ENCODE measurements at places on chromosomes 3 and 15.

DNA sequence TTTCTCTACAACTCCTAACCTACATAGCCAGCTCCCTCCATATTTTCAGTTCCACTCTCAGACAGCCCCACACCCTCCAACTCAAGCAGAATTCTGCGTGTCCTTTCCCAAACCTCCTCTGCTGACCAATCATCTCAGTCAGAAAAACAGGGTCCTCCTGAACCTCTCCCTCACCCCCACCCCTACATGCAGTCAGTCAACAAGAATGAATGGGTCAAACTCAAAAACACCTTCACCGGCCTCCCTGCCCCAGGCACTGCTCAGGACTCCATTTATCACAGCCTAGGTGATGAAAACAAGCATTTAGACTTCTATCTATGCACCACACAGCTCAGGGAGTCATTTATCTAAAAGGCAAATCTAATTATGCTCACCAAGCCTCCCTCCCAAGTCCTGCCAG lies 32.4 kb downstream of the MYL3 start:
- peaks cover 3% of the 10 kb centered on the region for H3K4me1 ChIP-seq
- H3K4me3 ChIP-seq = no peak overlapping the region
- H3K27ac ChIP-seq = no peak overlapping the region

GRCh38 chr15:40029979-40030893 lies 8.7 kb downstream of the SRP14 start:
- H3K4me1 ChIP-seq = peaks cover 8% of the 10 kb centered on the region
- no peak for DNase-seq
- no peak overlapping the region for H3K4me3 ChIP-seq
- H3K27me3 ChIP-seq = no peaks in the 10 kb centered on the region
- no peak overlapping the region for H3K27ac ChIP-seq
- peaks cover 31% of the 10 kb centered on the region for H3K36me3 ChIP-seq

GRCh38 chr3:17179381-17180205 lies 294.8 kb downstream of the PLCL2 start:
- no peak overlapping the region for H3K27ac ChIP-seq
- no peak overlapping the region for H3K4me3 ChIP-seq
- H3K36me3 ChIP-seq = peaks cover 25% of the 10 kb centered on the region
- H3K4me1 ChIP-seq = peaks cover 18% of the 10 kb centered on the region
- DNase-seq = no peak

GRCh38 chr3:62667714-62668113 lies 207.5 kb downstream of the CADPS start:
- H3K36me3 ChIP-seq = no peaks in the 10 kb centered on the region
- H3K4me3 ChIP-seq = no peak overlapping the region
- no peaks in the 10 kb centered on the region for H3K4me1 ChIP-seq
- DNase-seq = no peak

GRCh38 chr15:95162967-95163531 lies 931.7 kb downstream of the MCTP2 start:
- H3K27ac ChIP-seq = no peak overlapping the region
- H3K4me3 ChIP-seq = no peak overlapping the region
- DNase-seq = no peak
- H3K36me3 ChIP-seq = no peaks in the 10 kb centered on the region
